ENCODE measurements at places on chromosomes 2 and 18.

DNA sequence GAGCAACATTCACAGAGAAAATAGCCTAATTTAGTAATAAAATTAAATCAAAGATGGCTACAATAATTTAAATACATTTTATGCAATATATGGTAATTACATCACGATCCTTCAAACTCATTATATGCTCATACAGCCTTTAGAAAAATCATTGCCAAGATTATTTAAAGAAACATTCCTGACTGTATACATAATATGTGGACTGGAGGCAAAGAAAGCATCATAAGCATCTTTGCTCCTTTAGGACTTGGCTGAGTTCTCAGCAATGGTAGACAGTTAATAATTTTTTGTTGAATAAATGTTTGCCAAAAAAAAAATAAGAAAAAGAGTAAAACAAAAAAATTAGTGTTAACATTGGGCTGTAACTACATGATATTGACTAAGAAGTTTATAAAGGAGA is 26.9 kb downstream of the NCKAP5 start:
- DNase-seq, result no peak

GRCh38 chr2:1494257-1494656 is 81.0 kb downstream of the TPO start:
- no peak for DNase-seq

DNA sequence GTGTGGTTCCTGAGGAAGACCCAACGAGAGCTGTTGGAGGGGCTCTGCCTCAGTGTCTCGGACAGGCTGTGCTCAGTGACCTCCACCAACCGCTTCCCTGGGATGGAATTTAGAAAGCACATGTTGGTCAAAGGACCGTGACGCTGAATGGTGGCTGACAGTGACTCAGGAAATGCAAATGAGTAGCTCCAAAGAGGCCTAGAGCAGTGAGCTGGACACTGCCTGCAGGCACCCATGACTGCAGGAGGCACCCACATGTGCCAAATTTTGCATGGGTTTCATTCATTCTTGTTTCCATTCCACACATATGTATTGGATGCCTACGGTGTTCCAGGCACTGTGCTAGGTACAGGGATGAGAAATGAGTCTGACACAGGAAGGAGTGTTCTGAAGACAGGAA is 46.4 kb downstream of the ACKR3 start:
- no peak for DNase-seq

DNA sequence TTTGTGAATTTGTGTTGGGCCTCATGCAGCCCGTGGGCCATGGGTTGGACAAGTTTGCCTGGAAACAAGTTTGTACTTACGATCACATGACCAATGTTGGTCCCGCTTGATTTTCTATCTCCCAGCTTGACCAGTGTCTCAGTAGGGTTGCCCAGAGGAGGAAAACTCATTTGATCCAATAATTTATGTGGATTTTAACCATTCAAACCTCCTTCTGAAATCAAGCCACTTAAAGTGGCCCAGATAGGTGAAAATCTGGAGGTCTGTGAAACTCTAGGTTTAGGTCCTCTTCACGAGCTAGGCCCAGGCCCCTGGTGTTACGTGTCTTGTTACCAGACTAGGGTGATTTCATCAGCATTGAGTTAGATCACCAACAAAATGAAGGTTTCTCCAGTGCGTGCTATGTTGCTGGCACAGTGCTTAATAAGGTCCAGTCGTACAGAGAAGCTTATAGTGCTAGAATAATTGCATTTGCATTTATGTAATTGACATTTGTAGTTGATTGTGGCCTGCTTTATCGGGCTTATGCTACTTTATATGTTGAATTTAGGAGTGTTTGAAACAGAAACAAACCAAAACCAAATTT is 4.4 kb downstream of the ACTR2 start:
- no peak for DNase-seq

DNA sequence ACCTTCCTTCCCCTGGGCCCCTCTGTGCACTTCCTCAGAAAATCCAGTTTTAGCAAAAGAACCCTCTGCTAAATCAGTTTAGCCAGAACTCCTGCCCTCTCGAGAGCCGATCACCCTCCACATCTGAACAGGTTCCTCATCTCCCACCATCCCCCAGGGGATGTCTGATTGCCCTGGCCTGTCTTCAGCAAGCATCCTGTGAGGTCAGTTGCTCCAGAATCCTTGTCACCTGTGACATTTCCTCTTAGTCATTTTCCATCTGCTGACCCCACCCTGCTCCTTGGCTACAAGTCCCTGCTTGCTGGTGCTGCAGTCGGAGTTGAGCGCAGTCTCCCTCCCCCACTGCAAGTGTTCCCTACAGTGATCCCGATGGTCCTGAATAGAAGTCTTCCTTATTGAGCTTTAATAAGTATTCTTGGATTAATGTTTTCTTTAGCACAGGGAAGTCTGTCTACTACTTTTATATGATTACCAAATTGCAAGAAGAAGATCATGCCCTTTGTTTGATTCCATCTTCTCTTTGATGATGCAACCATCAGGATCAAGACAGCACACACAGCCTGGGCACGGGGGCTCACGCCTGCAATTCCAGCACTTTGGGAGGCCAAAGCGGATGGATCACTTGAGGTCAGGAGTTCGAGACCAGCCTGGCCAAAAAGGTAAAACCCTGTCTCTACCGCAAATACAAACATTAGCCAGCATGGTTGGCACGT is 30.9 kb upstream of the UBE2F start:
- no peak for DNase-seq

- no peak for DNase-seq
These were observed 52.3 kb upstream of the MGAT5 start for GRCh38 chr2:134201533-134201932.

DNA sequence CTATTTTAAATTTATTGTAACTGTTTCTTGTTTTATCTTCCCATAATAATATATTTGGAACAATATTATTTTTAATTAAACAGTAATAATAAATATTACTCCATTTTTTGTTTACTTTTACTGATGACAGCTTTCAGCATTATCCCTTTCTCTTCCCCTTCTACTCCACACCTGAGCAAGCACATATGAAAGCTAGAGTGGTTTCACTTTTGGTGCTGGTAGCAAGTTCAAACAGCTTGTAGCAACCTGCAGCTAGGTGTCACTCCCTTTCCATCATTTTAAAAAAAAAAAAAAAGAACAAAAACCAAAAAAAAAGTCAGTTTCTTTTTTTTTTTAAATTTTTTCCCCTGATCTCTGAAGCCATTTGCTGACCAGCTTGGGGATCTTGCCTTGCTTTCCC is 801.8 kb downstream of the CCDC85A start:
- DNase-seq, result no peak

DNA sequence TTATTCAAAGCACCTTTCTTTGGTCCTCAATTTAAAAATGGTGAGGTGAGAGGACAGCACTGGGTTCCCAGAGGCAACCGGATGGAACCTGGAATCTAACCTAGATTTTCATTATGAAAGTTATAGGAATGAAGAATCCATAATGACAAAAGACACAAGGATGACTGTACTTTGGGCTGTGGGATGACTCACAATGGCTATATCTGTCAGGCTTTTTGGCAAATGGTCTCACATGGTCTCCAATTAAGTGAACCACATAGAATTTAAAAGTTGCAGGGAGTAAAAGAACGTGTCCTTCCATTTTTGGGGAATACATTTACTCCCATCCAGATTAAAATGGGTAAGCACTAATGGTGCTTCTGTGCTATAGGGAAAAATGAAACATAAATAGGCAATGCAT is 31.8 kb upstream of the LYPD1 start:
- DNase-seq, result no peak

GRCh38 chr2:214730800-214731407 is 78.6 kb downstream of the BARD1 start:
- DNase-seq, result no peak

DNA sequence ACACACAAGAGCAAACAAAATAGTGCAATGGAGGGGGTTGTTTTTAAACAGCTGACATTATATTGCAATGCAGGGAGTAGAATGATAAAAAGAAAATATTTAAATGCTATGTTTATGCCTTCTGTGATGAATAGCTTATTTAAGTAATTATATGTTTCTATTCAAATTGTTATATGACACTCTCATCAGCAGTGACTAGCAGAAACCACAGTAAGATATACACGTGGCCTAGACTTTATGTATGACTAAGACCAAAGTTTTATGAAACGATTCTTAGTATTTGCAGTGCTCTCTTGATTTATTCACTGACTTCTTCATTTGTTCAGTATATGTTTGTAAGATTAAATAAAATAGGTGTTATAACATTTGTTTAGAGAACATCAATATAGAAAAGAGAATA is 26.1 kb upstream of the C1D start:
- no peak for DNase-seq

DNA sequence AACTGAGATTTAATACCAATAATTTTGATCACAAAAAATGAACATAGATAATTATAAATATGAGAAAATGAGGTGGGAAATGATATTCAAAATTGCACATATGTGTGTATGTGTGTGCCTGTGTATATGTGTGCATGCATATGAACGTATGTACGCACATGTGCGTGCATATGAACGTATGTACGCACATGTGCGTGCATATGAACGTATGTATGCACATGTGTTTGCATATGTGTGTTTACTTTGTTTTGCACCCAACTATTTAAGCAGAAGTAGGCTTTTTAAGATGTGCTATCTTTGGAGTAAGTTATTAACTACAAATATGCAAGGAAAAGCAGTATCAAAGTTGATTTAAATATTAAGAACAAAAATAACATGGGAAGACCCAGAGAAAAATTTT is 484.3 kb downstream of the EPHA4 start:
- DNase-seq, result no peak

DNA sequence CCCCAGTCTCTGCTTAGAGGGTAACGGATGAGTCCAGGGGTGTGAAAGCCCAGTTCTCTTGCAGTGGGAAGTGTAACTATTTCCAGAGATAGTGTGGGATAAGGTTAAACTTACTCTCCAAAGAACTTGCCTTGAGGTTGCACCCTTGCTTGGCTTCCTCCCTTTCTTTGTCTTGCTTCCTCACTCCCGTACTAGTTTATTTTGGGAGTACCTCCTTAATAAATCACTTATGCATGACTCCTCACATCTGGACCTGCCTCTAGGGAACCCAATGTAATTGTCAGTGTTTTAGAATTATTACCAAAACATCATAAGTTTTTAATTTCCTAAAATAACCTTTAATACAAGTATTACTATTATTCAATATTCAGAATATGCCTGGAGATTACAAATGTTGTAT is 35.2 kb downstream of the CPO start:
- no peak for DNase-seq

GRCh38 chr2:122543815-122544214 is 788.4 kb downstream of the TSN start:
- no peak for DNase-seq

DNA sequence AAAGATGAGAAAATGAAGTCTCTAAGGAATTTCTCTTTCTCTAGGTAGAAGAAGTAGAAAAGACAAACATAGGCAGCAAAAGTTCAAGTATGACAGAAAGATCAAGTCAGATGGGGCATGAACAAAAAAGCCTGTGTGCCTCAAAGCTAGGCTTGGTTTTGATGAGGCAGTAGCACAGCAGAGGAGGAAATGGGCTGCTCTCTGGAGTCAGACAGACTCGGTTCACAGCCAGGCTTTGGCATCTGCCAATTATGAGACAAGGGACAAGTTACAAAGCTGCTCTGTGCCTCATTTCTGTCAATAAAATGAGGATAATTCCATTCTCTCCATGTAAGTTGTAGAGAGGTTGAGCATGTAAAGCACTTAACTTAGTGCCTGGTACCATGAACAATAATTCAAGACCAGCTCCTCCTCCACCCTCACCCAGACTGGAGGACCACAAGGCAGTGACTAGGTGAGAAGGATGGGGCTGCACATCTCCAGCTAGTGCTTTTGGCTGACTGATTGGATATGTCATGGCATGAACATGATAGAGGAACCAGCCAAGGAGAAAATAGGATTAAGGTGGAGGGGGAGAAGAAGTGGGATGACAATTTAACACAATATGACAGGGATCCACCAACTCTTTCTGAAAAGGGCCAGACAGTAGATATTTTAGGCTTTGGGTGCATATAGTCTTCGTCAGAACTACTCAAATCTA is 84.6 kb downstream of the TMEM163 start:
- no peak for DNase-seq

GRCh38 chr2:69090820-69091219 is 77.8 kb downstream of the ANTXR1 start:
- no peak for DNase-seq

DNA sequence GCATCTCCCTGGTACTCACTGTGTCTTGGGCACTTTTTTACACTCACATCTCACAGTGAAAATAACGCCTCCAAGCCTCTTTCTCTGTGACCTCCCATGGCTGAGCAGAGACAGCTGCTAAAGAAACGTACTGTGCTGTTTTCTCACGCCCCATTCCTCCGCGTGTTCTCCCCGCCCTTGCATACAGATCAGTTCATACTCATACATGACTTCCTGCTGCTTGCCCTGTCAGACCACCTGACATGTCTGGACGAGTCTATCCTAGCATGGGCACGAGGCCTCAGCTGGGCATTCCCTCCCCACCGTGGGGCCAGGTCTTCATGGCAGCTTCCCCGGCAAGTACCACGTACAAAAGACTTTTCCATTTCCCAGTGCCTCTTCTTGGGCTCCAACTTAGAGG is 21.2 kb upstream of the IL1A start:
- no peak for DNase-seq

GRCh38 chr2:29430382-29431112 is 315.3 kb downstream of the CLIP4 start:
- no peak for DNase-seq

GRCh38 chr2:101644842-101645383 is 52.6 kb upstream of the MAP4K4 start:
- no peak for DNase-seq

DNA sequence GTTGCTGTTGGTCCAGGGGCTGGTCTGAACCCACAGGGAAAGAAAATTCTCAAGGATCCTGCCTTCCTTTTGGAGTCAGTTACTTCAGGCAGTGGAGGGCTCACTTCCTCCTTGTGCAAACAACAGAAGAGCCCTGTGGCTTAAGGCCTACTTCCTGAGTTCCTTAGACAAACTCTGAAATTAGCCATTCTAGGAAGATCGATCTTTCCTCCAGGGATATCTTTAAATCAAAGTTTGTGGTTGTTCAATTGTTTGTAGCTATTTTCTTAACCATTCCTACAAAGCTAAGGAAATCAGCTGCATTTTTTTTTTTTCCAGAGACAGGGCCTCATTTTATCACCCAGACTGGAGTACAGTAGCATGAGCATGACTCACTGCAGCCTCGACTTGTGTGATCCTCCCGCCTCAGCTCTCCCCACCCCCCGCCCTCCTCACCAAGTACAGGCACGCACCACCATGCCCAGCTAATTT is 156.0 kb downstream of the TANC1 start:
- DNase-seq, result no peak

DNA sequence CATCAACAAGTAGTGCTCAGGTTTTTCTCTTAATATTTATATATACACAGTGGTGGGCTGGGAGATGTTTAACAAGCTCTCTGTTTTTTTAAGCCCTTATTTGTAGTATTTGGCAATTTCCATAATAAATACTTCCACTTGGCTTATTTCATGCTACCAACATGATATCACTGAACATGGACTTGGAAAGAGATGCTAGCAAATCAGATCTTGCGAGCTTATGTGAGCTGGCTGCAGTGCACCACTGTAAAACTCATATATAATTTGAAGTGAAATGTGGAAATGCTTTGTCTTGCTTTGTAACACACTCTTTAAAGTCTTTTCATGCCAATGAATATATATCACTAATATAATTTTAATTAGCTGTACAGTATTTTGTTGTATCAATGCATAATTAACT is 155.7 kb downstream of the ALK start:
- DNase-seq, result no peak

- no peak for DNase-seq
These were observed 103.9 kb upstream of the GLI2 start for GRCh38 chr2:120631724-120632123.

- no peak for DNase-seq
These were observed 591 bp upstream of the LDLRAD4 start for GRCh38 chr18:13217971-13218367.

GRCh38 chr2:53247956-53248735 is 519.5 kb upstream of the CHAC2 start:
- no peak for DNase-seq
